ENCODE measurements at places on chromosomes 7 and 10.

GRCh38 chr7:24213311-24213710 is 70.7 kb upstream of the NPY start:
- no peak for DNase-seq

DNA sequence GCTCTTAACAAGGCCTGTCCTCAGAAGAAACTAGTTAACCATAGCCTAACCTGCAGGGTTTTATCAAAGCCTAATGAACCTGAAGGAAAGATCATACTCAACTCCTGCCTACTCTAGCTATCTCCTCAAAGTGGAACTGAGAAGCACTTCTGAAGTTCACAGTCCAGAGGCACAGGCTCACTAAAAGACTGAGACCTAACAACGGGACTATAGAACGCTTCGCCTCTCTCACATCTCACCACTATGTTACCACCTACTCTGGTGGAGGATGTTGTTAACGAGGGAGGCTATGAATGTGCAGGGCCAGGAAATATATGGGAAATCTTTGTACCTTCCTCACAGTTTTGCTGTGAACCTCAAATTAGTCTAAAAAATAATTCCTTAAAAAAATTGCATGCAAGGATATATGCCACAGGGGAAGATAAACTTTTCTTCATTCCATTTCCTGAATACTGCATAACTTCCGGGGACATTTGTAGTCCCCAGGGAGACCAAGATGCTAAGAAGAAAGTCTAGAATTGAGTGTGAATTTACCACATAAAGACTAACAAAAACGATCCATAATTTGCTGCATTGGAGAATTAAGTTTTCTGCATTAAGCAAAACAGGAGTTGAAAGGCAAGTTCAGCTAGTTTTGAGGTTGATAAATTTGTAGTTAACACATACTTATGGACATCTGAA is 21.6 kb downstream of the LIPJ start:
- DNase-seq: no peak

- DNase-seq: no peak
Observed at GRCh38 chr10:30581779-30582380, 47.7 kb downstream of the LYZL2 start.

DNA sequence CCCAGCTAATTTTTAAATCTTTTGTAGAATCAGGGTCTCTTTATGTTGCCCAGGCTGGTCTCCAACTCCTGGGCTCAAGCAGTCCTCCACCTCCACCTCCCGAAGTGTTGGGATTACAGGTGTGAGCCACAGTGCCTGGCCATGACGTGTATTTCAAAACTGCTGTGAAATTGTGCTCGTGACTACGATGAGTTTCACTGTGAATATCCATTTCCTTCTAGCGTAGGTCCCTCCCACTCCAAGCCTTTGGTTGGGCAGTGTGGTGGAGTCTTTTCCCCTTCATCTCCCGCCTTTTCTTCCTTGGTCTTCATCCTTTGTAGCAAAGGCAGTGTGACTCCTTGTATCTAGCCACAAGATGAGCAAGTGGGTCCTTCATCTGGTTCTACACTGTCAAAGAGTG is 56.2 kb downstream of the CUL1 start:
- DNase-seq: no peak

GRCh38 chr10:85795460-85795859 is 571.1 kb downstream of the GRID1 start:
- DNase-seq: no peak

DNA sequence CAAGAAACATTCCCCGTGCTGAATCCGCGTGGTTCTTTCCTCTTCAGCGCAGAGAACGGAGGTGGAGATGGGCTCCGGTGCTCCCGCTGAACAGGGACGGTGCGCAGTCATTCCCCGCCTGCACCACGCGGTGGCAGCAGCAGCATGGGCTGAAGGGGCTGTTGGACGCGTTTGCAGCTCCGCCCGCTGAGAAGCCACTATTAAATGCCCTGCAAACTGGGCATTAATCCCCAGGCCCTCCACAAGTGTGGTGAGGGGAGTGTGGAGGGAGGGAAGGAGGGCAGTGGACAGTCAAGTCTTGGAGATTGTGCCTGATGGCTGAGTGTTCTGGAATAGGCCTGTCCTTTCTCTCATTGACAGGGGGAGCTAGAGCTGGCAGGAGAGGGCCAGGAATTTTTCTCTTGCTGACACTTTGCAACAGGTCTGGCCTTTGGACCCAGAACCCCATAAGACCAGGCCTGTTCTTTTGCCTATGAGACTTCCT is 240.2 kb upstream of the INHBA start:
- DNase-seq: peak; percentile 31

DNA sequence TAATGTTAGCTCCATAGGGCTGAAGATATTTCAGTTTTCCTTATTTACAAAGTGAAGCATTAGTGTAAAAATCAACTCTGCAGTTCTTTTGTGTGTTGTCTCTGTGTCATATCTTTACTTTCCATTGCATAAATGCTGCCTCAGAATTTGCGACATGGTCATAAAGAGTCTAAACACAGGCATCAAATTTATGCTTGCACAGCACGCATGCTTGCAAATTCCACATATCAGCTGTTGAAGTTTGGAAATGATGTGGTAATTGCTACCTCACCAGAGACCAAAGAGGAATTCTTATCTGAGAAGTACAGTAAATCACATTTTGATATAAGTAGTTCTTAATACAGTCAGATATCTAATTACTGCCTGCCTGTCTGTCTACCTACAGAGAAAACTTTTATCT is 348.2 kb upstream of the GRM3 start:
- no peak for DNase-seq

- DNase-seq: no peak
Observed at GRCh38 chr10:32112055-32112454, 55.8 kb upstream of the KIF5B start.

GRCh38 chr10:109534193-109534592 is 389.1 kb downstream of the XPNPEP1 start:
- no peak for DNase-seq

- no peak for DNase-seq
Observed at GRCh38 chr7:28061824-28062196, 118.8 kb downstream of the JAZF1 start.

- DNase-seq: no peak
Observed at GRCh38 chr10:23978317-23978716, 230.6 kb upstream of the KIAA1217 start.

- no peak for DNase-seq
Observed at GRCh38 chr10:86940677-86941076, 16.7 kb downstream of the MMRN2 start.

DNA sequence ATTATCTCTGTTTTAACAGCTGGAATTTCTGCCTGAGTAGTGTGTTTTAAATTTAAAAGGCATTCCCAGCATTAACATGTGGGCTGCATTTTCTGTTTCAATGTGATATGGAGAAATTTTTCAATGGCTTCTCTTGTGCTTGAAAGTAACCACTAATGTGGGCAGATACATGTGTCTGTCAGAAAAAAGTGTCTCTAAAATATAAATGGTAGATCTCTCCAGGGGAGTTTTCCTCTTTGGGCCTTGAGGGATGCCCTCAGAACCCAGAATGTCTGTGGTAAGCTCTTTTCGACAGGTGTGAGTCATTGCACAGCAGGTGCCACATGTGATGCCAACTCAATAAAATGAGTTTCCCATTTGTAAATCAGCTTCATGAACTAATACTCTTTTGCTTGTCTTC is 221.1 kb downstream of the SEMA3E start:
- no peak for DNase-seq

DNA sequence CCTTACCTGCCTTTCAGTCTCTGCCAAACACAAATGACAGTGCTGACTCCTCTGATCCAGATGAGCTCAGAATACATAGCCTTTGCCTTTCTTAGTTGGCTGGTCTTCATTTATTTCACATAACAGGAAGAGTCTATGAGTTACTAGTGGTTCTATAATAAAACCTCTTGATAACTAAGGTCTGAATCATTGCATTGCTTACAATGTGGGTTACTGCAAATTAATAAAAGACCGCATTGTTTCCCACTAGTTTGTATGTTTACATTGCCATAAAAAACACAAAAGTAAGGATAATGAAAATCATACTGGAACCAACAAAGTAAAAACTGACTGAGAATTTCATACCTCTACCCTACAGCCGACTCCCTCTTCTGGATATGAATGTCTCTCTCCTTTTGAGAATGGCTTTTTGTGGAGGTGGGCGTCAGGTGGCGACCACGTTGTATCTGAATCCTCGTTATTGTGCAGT is 62.0 kb upstream of the AKR1E2 start:
- DNase-seq: no peak
